ENCODE measurements at places on chromosomes 1 and 21.

DNA sequence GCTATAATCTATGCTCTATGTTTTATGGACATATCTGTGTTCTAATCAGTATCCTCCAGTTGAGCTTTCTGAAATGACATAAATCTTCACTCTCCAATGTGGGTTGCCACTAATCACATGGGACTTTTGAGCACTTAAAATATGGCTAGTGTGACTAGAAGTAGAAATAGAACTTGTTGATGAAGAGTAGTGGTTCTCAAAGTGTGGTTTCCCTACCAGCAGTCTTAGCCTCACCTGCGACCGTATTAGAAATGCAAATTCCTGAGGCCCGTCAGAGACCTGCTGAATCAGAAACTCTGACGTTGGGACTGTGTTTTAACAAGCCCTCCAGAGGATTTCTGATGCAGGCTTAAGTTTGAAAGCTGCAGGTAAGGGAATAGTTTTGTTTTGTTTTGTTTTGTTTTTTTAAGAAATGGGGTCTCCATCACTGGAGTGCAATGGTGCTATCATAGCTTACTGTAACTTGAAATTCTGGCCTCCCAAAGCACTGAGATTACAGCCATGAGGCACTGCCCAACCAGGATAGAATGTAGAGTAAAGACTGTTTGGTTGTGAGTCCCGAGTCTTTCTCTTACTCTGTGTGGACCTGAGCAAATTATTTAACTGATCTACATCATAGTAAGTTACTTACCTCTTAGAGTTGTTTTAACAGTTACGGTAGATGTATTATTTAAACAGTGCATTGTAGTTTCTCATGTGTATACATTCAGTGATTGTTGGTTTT lies 21.7 kb downstream of the GLRX2 start:
- no peak for DNase-seq

DNA sequence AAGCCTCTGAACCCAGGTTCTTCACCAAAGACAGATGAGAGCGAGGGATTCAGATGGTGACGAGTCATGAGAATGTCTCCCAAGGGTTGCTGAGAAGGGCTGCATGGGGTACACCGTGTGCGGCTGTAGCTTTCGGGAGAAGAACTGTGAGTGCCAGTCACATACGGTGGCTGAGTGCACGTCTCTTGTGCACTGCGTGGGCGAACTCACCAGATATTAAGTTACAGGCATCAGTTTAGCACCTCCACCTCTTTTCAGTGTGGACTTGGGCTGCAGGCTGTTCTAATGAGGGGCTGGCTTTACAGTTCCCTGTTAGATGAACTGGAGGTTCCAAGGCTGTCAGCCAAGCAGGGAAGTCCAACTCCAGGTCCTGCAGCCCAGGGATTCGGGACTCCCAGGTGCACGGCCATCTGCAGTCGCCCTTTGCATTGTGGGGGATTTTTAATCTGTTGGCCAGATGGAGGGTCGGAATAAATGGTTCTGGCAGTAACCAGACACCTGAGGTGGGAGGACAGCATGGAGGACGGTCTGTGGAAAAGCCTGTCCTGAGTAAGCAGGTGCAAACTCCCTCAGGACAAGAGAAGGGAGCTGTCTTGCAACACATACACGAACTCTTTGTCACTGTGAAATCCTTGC lies 26.5 kb upstream of the AVPR1B start:
- no peak for DNase-seq

DNA sequence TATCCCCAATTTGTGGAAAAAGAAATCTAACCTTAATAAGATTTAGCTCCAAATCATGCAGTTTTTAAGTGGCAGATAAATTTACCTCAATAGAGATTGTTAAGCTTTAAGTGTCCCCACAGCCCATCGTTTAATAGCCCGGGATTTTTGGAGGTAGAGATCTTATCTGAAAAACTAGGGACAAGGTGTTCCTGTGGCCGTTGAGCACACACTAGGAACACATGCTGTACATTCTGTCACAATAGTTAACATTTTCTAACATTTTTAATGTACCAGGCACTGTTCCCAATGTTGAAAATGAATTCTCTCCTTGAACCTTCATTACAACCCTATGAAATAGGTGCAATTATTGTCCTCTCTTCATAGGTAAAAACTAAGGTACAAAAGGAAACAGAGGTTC lies 85.7 kb upstream of the PLD5 start:
- DNase-seq: no peak

DNA sequence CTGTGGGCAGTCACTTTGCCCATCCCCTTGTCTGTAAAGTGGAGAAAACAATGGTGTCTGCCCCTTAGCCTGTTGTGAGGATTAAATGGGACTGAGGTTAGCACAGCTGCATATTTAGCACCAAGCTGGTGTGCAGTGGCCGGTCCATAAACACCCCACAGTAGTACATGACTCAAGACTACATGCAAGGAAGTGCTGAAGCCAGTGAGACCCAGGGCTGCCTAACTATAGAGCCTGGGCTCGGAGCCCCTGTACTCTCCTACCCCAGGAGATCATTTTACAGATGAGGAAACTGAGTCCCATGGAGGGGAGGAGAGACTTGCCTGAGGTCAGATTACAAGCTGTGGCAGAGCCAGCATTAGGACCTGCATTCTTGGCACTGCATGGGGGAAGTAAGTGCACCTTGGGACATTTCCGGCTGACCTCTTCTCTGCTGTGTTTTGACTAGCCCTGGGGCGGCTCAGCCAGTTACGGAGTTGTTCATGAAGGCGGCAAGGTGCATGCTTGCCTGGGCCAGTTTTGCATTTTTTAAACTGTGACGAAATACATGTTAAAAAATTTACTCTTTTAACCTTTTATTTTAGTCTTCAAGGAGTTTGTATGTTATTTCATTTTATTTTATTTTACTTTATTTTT lies 3.2 kb downstream of the SERINC2 start:
- DNase-seq: peak; percentile 53

GRCh38 chr1:47759251-47759935 lies 237.8 kb downstream of the TRABD2B start:
- DNase-seq: no peak

GRCh38 chr21:40152476-40152875 lies 285.2 kb downstream of the PCP4 start:
- DNase-seq: no peak

GRCh38 chr1:95916616-95917015 lies 682.6 kb downstream of the RWDD3 start:
- peak; percentile 10 for DNase-seq

DNA sequence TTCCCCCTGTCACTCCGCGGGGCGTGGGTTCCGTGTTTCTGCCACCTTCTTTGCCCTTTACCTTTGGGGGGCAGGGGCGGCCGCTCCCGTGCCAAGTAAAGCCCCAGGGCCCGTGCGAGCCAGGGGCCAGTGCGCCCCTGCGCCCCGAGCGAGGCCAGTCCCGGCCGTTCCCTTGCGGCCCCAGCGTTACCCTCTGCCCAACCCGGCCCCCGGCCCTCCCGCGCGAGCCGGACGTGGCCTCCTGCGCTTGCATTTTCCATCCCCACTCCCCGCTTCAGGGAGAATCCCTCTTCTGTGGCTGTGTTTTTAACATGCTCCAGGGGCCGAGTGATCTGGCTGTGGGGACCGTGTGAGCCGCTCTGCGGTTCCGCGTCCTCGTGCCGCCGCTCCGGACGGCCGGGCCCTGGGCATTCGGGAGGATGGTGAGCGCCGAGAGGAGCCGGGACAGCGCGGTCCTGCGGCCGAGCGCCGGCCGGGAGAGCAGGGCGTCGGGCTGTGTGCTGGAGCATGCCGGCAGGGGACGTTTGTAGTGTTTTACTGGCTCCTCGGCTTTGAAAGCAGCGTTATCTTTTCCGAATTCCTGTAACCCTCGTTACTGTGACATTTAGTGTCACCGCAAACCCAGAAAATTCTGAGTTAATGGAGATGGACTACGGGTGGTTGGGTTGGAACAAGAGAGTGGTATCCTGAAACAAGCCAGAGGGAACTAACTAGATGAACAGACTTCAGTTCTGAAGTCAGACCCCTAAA lies 1.0 kb downstream of the GALNT2 start:
- peak; percentile 40 for DNase-seq

- DNase-seq: peak; percentile 33
Measured at GRCh38 chr1:169107603-169108208, 1.2 kb downstream of the ATP1B1 start.

- no peak for DNase-seq
Measured at GRCh38 chr21:46605767-46606426, 1.0 kb upstream of the S100B start.

- no peak for DNase-seq
Measured at GRCh38 chr1:230215529-230215928, 148.5 kb downstream of the GALNT2 start.

DNA sequence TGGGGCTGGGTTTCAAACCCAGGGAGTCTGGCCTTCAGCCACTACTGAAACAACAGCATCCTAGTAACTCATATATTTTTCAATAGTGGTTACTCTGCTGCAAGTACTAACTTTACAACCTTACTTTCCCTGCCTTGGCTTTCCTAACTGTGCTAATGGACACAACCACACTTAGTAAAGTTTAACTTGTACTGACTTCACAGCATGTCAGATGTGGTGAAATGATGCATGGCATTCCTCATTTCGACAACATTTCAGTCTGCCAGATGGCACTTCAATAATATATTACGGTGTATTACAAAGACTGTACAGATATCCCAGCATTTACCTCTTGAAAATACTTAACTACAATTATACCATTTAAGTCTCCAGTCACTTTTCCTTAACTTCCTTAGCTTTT lies 27.8 kb downstream of the LRRC7 start:
- DNase-seq: no peak

GRCh38 chr1:205422993-205423642 lies 1.3 kb upstream of the LEMD1 start:
- no peak for DNase-seq

DNA sequence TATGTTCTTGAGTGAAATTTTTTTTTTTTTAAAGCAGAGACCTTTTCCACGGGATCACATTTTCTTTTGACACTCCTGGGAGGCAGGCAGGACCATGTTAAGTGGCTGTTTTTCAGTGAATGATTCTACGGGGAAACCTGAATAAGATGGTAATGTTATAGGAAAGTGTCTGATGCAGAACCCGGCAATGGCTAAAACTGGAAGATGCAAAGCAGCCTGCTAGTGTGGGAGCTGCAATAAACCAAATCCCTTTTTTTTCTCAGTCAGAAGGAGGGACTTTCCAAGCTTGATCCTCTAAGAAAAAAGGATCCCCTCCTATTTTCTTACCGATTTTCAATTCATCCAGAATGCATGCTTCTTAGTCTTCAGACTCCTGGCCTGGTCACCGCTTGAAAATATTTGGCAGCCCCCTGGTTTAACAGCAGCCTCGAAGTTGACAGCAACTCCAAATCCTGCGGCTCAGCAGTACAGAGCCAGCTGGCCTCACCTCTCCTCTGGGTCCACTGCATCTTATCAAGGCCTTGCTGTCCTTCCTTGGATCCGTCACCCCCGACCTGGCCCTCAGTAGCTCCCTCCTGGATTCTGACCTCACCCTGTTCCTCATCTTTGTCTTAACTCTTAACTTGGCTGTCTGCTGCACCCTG lies 5.6 kb downstream of the MX2 start:
- no peak for DNase-seq

GRCh38 chr1:230271300-230272035 lies 154.7 kb downstream of the PGBD5 start:
- DNase-seq: no peak

DNA sequence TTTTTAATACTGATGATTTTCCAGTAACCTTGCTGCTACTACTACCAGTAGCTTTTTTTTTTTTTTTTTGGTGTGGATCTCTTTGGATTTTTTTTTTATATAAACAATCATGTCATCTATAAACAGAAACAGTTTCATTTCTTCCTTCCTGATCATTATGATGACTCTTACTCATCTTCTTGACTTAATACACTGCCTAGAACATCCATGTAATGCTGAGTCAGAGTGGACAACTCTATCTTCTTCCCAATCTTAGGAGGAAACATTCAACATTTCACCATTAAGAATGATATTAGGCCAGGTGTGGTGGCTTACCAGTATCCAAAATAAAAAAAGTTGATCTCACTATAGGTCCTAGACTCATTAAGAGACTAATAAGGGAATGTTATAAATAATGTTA lies 69.1 kb downstream of the RUSC1 start:
- DNase-seq: no peak

DNA sequence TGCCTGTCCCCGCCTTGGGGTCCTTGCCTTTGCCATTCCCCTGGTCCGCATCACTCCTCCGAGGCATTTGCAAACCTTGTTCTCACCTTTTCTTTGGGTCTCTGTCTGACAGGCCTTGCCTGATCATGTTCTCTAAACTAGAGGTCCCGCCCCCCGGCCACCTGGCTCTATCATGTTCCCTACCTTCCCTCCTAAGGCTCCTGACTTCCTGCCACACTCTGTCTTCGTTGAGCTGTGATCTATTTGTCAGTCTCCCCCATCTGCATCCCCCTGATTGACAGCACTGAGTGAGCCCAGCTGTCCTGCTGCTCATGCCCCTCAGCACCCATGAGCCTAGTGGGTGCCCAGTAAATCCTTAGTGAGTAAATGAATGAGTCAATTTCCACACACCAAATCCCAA lies 22.8 kb downstream of the ERG start:
- DNase-seq: no peak

DNA sequence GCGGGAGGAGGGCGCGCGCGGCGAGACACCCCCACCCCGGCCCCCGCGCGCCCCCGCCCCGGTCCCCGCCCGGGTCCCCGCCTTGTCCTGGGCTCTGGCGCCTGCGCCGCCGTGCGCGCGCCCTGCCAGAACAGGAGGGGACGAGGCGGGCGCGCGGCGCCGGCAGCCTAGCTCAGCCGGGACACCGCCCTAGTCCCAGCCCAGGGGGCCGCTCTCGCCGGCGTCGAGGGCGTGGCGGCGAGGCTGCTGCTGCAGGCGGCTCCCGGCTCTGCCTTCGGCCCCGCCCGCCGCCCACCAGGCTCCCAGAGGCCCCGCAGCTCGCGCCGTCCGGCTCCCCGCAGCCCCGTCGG lies at the start of gene RCAN3:
Gene RCAN3, plus strand, starts transcription at position 128 of the 350 bp plus-strand sequence. CDS start 11,537 bp downstream, outside the sequence.
- DNase-seq: peak; percentile 92

DNA sequence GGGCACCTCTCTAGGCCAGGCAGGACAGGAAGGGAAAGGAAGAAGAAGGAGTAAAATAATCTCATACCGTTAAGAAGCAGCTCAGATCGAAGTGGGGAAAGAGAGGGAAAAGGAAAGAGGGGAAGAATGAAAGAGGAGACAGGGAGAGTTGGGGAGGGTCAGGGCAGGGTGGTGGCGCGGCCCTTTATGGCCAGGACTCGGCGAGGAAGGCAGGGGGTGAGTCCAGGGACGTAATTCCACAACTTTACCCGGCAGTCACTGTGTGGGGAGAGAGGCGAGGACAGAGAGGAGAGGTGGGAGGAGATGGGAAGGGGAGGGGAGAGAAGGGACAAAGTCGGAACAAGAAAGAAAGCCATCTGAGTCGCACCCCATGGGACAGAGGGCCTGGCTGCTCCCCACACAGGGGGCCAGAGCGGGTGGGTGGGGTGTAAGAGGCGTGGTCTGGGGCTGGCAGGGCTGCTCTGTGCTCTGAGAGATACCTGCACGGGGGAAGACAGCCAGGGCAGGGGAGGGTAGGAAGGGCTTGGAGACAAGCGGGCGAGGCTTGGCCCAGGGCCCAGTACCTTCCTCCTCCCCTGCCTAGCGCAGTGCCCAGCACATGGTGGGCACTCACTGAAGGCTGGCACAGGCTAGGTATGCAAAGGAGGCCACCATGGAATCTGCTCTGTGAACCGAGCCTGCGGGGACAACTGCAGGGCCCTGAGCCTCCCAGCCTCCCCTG lies 49.4 kb downstream of the KIF21B start:
- DNase-seq: no peak

GRCh38 chr21:34795548-34796180 lies 126.9 kb downstream of the CLIC6 start:
- peak; percentile 74 for DNase-seq
